ENCODE measurements at places on chromosomes 7 and 10.

DNA sequence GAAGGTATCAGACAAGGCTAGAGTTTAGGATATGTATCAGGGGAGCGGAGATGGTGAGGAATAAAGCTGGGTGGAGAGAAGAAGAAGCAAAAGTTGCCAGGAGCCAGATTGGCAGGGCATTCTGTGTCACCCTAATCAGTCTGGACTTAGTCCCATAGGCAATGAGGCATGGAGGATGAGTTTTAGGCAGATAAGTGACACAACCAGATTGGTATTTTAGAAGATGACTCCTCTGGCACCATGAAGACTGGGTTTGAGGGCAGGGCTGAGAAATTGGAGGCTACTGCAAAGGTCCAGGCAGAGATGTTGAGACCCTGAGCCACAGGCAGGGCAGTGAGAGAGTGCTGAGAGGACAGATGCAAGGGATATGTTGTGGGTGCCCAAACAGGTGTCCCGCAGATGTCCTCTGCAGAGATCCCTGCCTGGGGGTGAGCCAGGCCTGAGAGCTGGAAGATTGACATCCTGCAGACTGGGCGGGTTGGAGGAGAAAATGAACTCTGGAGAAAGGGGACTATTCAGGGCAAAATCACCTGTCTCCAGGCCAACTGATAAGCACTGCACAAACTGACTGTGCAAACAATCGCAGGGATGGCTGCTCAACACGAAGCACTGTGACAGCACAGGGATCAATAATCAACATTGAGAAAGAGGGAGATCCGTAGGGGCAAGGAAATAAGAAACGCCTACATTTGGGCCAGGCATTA is 11.9 kb upstream of the HABP2 start:
- DNase-seq, result no peak

DNA sequence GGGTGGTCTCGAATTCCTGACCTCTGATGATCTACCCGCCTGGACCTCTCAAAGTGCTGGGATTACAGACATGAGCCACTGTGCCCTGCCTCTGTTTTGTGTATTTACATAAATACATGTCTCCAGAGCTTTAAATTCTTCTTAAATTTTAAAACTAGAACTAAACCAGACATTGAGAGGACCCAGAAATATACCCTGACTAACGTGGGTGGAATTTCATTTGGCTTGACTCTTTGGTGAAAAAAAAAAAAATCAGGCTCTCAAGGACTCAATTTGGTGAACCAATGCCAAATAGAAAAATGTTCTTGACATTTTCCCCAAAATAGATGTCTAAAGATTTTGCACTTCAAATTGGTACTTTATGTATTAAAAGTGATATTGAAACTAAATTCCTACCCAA is 16.6 kb upstream of the FAS start:
- DNase-seq, result no peak

GRCh38 chr10:34916314-34916713 is 101.2 kb upstream of the PARD3 start:
- DNase-seq, result no peak

- no peak for DNase-seq
These were observed 3.8 kb downstream of the SPRN start for GRCh38 chr10:133420579-133420978.

DNA sequence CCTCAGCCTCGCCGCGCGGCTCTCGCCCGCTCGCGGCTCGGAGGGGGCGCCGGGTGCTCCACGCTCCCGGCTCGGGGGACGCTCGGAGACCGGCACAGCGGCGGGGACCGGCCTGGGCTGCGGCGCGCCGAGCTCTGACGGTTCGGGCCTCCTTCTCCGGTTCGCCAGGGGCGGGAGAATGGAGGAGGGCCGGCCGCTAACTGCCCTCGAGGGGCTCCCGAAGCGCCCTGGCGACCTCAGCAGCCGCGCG is 232 bp upstream of the GRID1 start:
- no peak for DNase-seq

DNA sequence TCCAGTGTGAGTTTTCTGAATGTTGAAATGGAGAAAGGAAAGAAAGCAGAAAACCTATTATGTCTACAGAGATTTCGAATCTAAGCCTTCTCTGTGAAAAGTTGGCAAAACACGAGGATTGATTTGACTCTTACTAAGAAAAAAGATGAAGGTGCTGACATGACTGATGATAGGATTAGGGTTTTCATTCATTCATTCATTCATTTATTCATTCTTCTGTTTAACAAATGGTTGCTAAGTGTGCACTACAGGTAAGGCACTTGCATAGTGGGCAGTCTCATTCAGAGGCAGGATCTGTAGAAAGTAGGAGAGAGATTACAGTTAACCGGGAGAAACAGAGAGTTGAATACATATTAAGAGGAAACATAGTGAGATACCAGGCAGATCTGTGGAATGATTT is 137.1 kb downstream of the ZNF365 start:
- no peak for DNase-seq

- DNase-seq, result no peak
These were observed 4.1 kb downstream of the FHIP2A start for GRCh38 chr10:114825513-114826253.

GRCh38 chr10:130300608-130301020 is 164.4 kb downstream of the GLRX3 start:
- no peak for DNase-seq

GRCh38 chr7:154836021-154836448 is 166.9 kb downstream of the PAXIP1 start:
- no peak for DNase-seq

- DNase-seq, result no peak
These were observed 28.2 kb upstream of the ACSL5 start for GRCh38 chr10:112345743-112346142.

DNA sequence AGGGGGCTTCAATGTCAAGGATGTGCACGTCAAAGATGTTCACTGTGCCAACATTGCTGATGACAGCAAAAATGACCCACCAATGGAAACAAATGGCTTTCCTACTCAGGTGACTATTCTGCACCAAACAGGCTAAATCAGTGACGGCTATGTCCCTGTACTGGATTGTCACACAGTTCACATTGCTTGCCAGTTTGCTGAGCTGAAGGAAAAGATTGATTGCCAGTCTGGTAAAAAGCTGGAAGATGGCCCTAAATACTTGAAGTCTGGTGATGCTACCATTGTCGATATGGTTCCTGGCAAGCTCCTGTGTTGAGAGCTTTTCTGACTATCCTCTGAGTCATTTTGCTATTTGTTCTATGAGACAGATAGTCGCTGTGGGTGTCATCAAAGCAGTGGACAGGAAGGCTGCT is 202.2 kb upstream of the ETV1 start:
- DNase-seq, result no peak

DNA sequence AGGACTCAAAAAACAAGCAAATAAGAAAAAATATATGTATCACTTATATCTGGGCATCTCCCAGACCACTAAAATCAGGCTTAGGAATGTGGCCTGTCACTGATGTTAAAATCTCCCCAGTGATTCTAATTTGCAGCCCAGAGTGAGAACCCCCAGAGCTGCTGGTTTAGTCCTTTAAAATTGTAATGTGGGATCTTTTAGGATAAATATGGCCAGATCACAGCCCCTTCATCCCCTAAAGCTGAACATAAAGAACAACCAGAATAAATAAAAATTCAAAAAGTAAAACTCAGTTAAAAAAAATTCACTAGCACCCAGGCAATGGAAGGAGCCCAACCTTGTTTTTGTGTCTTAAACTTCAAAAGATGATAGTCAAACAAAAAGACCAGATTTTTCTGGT is 46.4 kb upstream of the MTURN start:
- DNase-seq, result no peak

DNA sequence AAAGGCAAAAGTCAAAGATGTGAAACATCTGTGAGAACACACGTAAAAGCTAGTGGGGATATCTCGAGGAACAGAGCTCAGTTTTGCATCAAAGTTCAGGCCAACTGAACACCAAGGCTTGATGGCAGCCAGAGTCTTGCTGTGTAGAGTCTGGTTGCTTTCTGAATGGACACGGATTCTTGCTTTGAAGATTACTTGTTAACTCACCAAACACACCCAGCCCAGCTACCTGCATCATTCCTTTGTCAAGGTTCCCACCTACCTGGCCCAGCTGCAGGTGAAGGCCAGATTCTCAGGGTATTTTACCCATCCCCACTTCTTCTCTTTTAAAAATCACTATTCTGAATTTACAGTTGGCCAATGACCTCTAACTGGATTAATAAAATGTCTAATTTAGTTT is 174.4 kb upstream of the PHYHIPL start:
- no peak for DNase-seq

- DNase-seq, result no peak
These were observed 92.8 kb upstream of the KCND2 start for GRCh38 chr7:120180221-120180620.

GRCh38 chr10:86354761-86355540 is 11.6 kb downstream of the GRID1 start:
- DNase-seq, result no peak

GRCh38 chr10:32893434-32893833 is 64.6 kb downstream of the ITGB1 start:
- no peak for DNase-seq

GRCh38 chr10:126458466-126458865 is 70.2 kb upstream of the ADAM12 start:
- DNase-seq, result no peak

GRCh38 chr7:141511316-141511675 is 39.9 kb upstream of the AGK start:
- no peak for DNase-seq

- DNase-seq, result no peak
These were observed 32.4 kb downstream of the WBP1L start for GRCh38 chr10:102775935-102776669.

GRCh38 chr7:28808796-28809533 is 149.2 kb downstream of the TRIL start:
- no peak for DNase-seq

DNA sequence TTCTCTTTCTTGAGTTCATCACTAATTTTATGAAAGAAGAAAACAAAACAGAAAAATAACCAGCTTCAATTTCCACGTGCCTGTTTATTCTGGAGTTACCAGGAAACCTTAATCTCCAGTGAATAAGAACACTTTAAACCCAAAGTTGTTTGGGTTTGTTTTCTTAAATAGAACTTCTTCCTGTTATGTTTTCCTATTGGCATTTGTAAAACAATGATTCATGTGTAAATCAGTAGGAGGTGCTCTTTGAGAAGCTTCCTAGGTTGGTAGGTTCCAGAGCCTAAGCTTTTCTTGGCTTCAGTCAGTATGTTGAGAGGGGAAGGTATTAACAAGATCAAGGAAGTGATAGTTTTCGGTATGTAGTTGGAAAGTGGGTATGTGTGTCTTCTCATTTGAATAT is 119.0 kb downstream of the BICC1 start:
- no peak for DNase-seq

DNA sequence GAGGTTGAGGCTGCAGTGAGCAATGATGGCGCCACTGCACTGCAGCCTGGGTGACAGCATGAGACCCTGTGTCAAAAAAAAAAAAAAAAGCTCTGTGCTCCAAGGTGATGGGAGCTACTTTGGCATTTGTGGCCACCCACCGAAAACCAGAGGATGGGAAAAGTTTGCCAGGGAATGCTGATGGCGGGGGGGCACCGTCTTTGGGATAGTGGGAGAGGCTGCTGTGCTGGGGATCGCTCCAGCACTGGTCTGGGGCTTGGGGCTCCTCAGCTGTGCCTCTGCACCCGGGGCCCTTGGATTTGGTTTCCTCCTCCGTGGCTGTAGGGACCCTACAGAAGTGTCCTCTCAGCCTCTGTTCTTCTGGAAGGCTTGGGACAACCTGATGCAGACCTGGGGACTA is 11.7 kb upstream of the RAMP3 start:
- no peak for DNase-seq

- DNase-seq, result peak; percentile 39
These were observed at the start of gene CHN2 for GRCh38 chr7:29194594-29195427. Gene CHN2, plus strand, starts transcription at chr7:29194775.

DNA sequence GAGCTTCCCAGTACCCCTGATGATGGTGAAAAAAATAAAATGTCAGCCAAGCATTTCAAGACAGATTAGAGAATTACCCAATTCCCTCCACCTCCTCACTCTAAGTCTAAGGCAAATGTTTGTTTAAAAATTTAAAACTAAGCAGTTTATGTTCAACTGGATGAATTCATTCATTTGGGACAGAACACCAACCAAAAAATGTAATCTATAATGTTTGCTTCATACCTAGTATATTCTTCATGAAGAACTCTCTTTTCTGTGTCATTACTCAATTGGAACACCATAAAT is 325.7 kb upstream of the BMPER start:
- no peak for DNase-seq

- no peak for DNase-seq
These were observed 823.8 kb downstream of the PCDH15 start for GRCh38 chr10:53977267-53977666.

DNA sequence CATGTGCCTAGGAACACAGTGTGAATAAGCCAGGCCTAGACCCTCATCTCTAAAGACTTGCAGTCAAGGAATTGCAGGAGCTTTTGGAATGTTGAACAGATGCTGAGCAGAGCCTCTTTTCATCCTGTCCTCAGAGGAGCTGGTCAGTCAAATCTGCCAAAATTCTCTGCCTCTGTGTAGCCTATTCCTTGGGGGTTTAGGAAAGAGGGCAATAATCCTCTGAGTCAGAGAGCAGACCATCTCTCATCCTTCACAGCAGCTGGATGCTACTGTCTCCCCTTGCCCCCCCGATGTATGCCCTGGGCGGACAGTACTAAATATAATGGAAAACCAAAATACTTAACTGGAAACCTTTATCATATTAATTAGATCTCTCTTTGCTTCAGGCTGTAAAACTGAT is 52.6 kb downstream of the BICC1 start:
- no peak for DNase-seq

- no peak for DNase-seq
These were observed 64.2 kb downstream of the AVL9 start for GRCh38 chr7:32559480-32559879.

GRCh38 chr7:112533591-112533990 is 52.8 kb downstream of the LSMEM1 start:
- DNase-seq, result no peak

DNA sequence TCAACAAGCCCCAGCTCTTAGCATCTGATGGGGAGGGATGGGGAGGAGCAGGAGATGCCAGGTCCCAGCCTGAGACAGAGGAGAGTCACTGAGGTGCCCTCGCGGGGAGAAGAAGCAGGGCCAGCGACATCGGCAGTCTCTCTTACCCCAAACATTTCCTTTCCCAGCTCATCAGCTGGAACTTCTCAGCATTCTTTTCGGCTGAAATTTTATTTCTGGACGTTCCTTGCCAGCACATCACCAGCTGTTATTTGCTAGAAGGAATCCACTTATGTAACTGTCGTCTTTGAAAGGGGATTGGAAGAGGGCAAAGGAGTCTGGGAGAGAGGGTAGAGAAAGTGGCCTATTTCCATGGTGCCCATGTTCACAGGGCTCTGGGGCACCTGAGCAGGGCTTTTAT is 101.0 kb upstream of the SHH start:
- DNase-seq, result no peak

GRCh38 chr7:148083448-148083847 is 507.1 kb upstream of the C7orf33 start:
- no peak for DNase-seq

DNA sequence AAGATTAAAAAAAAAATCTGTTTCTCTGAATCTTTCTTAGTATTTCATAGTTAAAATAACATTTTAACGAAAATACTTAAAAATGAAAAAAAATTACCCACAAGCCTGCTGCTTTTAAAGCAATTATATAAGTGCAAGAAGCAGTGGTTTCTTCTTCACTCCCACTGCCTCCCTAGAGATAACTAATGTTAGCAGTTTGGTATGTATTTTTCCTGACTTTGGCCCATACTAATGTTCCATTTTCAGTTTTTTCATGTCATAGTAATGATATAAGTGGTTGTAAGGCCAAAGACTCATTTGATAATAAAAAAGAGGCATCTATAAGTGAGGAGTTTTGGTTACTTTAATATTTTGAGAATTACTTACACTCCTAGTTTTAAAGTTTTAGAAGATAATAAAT is 24.3 kb upstream of the LAMB1 start:
- no peak for DNase-seq
